ENCODE measurements at places on chromosomes 16 and 17. TPM values are rescaled to one million over a fixed set of nuclear protein-coding genes. Genes with fewer than 3 reads are reported as not detected.

- H3K4me1 ChIP-seq, result peaks cover 7% of the 10 kb centered on the region
- no peak overlapping the region for H3K4me3 ChIP-seq
- H3K27ac ChIP-seq, result no peak overlapping the region
Measured at GRCh38 chr17:43171586-43172487, 823 bp downstream of the NBR1 start.

- peaks cover 15% of the 10 kb centered on the region for H3K4me1 ChIP-seq
- no peaks in the 10 kb centered on the region for H3K27me3 ChIP-seq
- H3K36me3 ChIP-seq, result peaks cover 32% of the 10 kb centered on the region
- H3K27ac ChIP-seq, result no peak overlapping the region
Measured at GRCh38 chr16:31130899-31131298, 4.6 kb downstream of the PRSS8 start.

DNA sequence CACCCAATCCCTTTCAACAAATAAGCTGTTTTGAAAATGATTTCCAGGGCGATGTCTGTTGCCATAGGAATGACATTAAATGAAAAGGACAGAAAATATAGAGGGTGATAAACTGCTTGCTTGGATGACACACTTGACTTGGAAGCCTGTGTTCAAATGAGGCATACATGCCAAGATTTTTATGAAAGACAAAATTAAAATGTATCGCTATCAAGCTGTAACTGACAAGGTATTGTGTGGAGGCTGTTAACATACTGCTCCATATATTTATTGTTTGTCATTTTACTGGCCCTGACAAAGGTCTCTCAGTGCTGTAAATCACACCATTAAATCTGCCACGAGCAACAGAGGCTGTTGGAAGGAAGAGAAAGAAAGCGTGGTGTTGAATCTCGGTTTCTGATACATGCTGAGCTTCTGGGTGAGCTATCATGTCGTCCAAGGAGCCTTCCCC lies 456.2 kb upstream of the SALL1 start:
- H3K4me1 ChIP-seq, result no peaks in the 10 kb centered on the region
- H3K27ac ChIP-seq, result no peak overlapping the region
- no peaks in the 10 kb centered on the region for H3K36me3 ChIP-seq
- no peak for DNase-seq
- no peak overlapping the region for H3K4me3 ChIP-seq
- H3K27me3 ChIP-seq, result no peaks in the 10 kb centered on the region

DNA sequence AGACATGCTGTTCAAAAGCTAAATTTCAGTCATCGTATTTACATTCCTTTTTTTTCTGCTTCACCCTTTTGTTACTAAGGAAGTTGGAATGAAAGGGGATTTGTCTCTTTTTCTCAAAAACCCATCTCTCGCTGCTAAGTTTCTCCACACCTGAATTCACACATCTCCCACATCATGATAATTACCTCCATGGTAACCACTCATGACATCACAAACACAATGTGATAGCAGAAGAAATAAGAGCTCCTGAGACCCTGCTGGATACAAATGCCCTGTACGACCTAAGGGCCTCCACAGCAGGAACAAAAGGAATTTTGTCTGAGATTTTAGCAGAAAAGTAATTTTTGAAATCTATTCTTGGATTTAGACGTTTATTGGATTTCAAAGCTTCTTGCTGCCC lies 82.6 kb upstream of the GNAO1 start:
- H3K27ac ChIP-seq, result no peak overlapping the region
- H3K4me3 ChIP-seq, result no peak overlapping the region
- H3K27me3 ChIP-seq, result peaks cover 83% of the 10 kb centered on the region
- H3K4me1 ChIP-seq, result no peaks in the 10 kb centered on the region

GRCh38 chr17:19372439-19372838 lies 5.9 kb upstream of the MAPK7 start:
- no peak overlapping the region for H3K4me3 ChIP-seq
- no peaks in the 10 kb centered on the region for H3K36me3 ChIP-seq
- no peak overlapping the region for H3K27ac ChIP-seq
- no peak for DNase-seq
- H3K4me1 ChIP-seq, result peaks cover 7% of the 10 kb centered on the region

DNA sequence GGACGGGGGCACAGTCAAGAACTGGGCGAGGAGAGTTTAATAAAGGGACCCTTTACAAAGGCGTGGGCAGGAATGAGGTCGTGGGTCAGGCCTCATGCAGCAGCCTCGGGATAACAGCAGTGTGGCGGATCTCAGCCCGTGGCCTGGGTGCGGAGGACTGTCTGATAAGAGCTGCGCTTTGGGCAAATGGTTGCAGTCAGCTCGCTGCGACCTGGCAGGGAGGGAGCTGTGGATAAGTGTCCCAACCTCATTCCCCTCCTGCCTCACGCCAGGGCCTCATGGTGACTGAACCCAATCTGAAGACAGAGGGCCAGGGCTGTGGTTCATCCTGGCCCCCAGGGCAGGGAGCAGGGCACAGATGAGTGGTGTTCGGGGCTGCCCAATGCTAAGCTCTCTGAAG lies 13.6 kb downstream of the SMTNL2 start:
- H3K27ac ChIP-seq, result no peak overlapping the region
- no peak for DNase-seq
- H3K4me1 ChIP-seq, result no peaks in the 10 kb centered on the region
- H3K4me3 ChIP-seq, result no peak overlapping the region
- no peaks in the 10 kb centered on the region for H3K36me3 ChIP-seq

DNA sequence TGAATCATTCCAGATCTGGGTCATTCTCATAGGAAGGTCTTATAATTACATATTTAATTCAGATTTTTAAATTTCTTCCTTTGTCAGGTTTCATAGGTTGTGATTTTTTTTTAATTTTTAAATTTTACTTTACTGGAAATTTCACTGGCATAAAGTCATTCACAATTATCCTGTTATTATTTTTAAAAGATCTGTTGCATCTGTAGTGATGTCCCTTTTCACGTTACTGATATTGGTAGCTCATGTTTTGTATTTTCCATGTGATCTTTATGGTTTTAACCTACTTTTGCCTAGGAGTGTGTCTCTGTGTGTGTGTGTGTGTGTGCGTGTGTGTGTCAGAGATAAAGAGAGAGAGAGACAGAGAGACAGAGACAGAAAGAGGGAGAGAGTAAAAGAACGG lies 216.6 kb upstream of the KCNJ16 start:
- no peak for DNase-seq
- H3K27me3 ChIP-seq, result no peaks in the 10 kb centered on the region
- no peaks in the 10 kb centered on the region for H3K36me3 ChIP-seq
- H3K27ac ChIP-seq, result no peak overlapping the region

DNA sequence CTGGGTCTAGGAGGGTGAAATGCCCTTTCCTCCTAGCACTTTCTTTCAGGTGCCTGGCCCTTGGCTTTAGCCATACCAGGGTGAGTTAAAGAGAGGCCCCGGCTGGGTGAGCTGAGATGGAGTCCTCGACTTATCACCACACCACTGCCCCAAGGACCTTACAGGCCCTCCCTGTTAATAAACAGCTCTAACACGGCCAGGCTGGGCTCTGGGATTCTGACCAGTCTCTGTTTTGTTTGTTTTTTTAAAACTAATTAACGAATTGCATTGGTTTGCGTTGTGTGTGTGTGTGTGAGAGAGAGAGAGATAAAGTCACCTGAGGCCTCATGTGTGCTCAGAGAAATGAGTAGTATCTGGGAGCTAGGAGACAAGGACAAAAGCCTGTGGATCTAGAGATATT lies 14.3 kb downstream of the MYL4 start:
- H3K4me1 ChIP-seq, result peaks cover 23% of the 10 kb centered on the region
- no peaks in the 10 kb centered on the region for H3K36me3 ChIP-seq
- no peak for DNase-seq
- H3K4me3 ChIP-seq, result no peak overlapping the region

DNA sequence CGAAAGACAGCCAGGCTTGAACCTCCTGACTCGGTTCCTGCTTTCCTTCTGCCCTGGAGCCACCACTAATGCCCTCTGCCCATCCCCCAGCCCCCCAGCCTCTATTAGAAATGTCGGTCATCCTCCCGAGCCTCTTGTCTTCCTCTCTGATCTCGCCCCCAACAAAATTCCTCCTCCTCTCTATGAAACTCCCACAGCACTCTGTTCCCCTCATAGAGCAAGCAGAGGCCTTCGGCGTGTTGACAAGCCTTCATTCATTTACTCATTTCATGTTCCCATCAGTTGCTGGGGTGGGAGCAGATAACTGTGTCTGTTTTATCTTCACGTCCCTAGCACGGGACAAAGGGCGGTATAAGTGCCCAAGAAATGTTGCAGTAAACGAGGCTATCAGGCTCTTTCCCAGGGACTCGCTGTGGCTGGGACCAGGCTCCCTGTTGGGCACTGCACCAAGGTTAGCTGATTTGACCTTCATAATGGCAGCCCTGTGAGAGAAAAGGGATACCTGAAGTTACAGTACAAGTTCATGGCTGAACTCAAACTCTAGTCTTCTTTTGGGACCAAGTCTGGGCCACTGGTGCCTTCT lies 7.8 kb downstream of the FBXL19 start:
- DNase-seq, result no peak
- peaks cover 45% of the 10 kb centered on the region for H3K36me3 ChIP-seq
- H3K27ac ChIP-seq, result no peak overlapping the region
- H3K4me3 ChIP-seq, result no peak overlapping the region
- peaks cover 1% of the 10 kb centered on the region for H3K4me1 ChIP-seq

GRCh38 chr16:24273508-24274182 lies 17.5 kb downstream of the CACNG3 start:
- peaks cover 24% of the 10 kb centered on the region for H3K4me1 ChIP-seq
- H3K27me3 ChIP-seq, result no peaks in the 10 kb centered on the region
- peak overlapping the region; percentile 0 for H3K27ac ChIP-seq
- peak; percentile 84 for DNase-seq
- peak overlapping the region; percentile 2 for H3K4me3 ChIP-seq

GRCh38 chr16:9016824-9017223 lies 53.1 kb upstream of the USP7 start:
- DNase-seq, result no peak
- no peak overlapping the region for H3K27ac ChIP-seq
- H3K4me1 ChIP-seq, result no peaks in the 10 kb centered on the region

DNA sequence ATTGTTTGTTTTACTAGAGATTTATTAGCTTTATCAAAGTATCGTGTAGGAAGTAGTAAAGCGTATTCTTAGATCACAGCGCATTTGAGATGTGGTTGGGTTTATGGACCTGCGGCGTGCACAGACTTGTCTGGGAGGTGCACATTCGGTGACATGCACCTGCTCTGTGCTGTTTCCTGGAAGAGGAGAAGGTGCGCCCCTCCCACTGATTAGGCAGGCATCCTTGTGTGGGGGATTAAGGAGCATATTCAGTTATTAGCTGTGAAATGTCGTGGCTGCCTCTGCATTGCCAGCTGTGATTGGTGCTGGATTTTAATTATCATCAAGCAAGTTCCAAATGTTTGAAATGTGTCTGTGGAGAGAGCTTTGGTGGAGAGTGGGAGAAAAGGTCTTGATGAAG lies 903.8 kb upstream of the RBFOX1 start:
- DNase-seq, result no peak
- H3K36me3 ChIP-seq, result no peaks in the 10 kb centered on the region
- H3K4me1 ChIP-seq, result no peaks in the 10 kb centered on the region
- H3K4me3 ChIP-seq, result no peak overlapping the region
- H3K27me3 ChIP-seq, result no peaks in the 10 kb centered on the region
- H3K27ac ChIP-seq, result no peak overlapping the region

GRCh38 chr17:45814622-45815606 lies 29.8 kb upstream of the SPPL2C start:
- H3K4me1 ChIP-seq, result no peaks in the 10 kb centered on the region
- no peak for DNase-seq
- H3K36me3 ChIP-seq, result no peaks in the 10 kb centered on the region
- H3K27me3 ChIP-seq, result peaks cover 10% of the 10 kb centered on the region

DNA sequence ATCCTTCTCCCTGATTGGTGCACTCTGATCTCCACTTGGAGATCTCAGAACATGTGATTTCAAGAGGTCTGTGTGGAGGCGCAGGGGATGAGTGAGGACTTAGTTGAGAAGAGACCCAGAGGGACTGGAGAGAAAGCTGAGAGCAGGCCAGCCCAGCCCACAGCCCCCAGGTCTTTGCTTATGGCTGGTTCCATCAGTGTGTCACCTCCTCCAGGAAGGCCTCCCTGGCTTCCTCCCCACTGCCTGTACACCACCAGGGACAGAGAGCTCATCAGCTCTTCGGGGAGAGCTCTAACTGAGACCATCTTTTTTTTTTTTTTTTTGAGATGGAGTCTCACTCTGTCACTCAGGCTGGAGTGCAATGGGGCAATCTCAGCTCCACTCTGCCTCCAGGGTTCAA lies 3.4 kb downstream of the P2RX1 start:
- no peak overlapping the region for H3K4me3 ChIP-seq
- no peak overlapping the region for H3K27ac ChIP-seq
- H3K27me3 ChIP-seq, result no peaks in the 10 kb centered on the region

DNA sequence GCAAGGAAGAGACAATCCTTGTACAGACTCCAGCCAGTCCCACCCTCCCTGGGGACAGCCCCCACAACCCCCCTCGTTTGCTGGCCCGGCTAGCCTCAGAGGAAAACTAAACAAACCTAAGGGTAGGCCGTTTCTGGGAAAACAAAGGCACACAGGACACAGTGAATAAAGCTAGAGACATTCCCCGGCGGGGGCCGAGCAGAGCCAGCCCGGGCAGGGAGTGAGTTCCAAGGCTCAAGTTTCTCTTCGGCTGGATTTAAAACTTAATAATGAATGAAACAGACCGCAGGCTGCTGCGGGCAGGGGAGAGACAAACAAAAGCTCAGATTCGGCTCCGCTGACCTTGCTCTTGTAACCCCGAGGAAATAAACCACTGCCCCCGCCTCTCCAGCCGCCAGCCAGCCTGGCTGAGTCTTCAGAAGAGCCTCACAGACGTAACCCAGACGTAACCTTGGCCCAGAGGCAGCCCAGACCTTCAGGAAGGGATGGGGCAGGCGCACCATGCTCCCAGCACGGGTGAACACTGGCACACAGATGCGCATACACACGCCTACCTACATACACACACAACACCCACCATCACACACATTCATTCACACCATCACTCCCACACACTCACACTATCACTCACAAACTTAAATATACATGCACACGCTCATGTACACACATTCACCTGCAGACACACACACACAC lies 216.0 kb downstream of the ZNF423 start:
- no peak overlapping the region for H3K4me3 ChIP-seq
- no peak for DNase-seq

GRCh38 chr17:21152731-21153130 lies 26.0 kb downstream of the DHRS7B start:
- no peak for DNase-seq
- no peak overlapping the region for H3K27ac ChIP-seq
- no peak overlapping the region for H3K4me3 ChIP-seq
- peaks cover 13% of the 10 kb centered on the region for H3K36me3 ChIP-seq

- no peak overlapping the region for H3K27ac ChIP-seq
- no peaks in the 10 kb centered on the region for H3K36me3 ChIP-seq
- no peaks in the 10 kb centered on the region for H3K4me1 ChIP-seq
- DNase-seq, result no peak
Measured at GRCh38 chr16:4194661-4195060, 47.2 kb downstream of the SRL start.

- no peak overlapping the region for H3K27ac ChIP-seq
- H3K27me3 ChIP-seq, result peaks cover 16% of the 10 kb centered on the region
- peak; percentile 60 for DNase-seq
- H3K36me3 ChIP-seq, result no peaks in the 10 kb centered on the region
- H3K4me1 ChIP-seq, result no peaks in the 10 kb centered on the region
Measured at GRCh38 chr17:36072431-36073121, 8.5 kb downstream of the CCL18 start.

GRCh38 chr16:22675745-22676540 lies 138.0 kb upstream of the HS3ST2 start:
- no peaks in the 10 kb centered on the region for H3K36me3 ChIP-seq
- H3K27ac ChIP-seq, result no peak overlapping the region
- no peak overlapping the region for H3K4me3 ChIP-seq
- no peaks in the 10 kb centered on the region for H3K4me1 ChIP-seq
- H3K27me3 ChIP-seq, result no peaks in the 10 kb centered on the region

Gene TPSG1
- total RNA-seq, result not detected

Gene CD79B
- not detected for total RNA-seq

Gene TBC1D3H
- not detected for total RNA-seq

Gene SHMT1
- total RNA-seq, result 17.0 TPM

Gene PNPO
- total RNA-seq, result 58.4 TPM

Gene MYH13
- not detected for total RNA-seq

Gene GAS2L2
- 0.23 TPM for total RNA-seq

Gene CSH2
- total RNA-seq, result not detected

All from MCF 10A (cell line).